ENCODE measurements at places on chromosomes 11 and 22.

- DNase-seq: no peak
Measured at GRCh38 chr11:28815110-28815509, 706.9 kb downstream of the METTL15 start.

GRCh38 chr11:1949302-1949701 lies 2.2 kb downstream of the MRPL23 start:
- no peak for DNase-seq

- DNase-seq: no peak
Measured at GRCh38 chr11:66359662-66360087, 11.9 kb downstream of the SLC29A2 start.

DNA sequence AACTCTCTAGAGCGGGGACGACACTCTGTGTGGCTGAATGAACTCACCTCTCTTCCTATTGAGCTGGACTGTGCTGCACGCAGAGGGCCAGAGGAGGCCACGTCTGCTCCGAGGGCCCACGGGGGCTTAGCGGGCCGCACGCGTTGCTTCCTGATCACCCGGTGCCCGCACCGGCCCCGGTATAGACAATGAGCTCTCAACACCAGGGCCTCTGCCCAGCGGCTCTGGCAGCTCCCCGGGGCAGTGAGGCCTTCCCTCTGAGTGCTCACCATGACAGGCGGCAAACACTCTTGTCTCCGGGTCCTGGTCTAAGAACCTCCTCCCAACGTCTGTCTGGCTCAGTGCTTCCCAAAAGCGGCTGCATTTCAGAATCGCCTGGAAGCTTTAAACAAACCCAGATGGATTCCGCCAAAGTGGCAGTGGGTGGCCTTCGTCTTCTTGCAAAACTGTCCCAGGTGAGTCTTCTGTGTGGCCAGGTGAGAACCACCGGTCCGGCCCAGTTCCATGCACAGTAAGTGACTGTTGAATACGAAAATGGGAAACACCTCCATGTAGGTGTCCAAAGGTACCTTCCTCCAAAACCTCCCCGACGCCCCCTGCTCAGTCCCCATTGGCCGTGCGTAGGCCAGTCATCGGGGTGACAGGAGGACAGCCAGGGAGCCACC lies 47.8 kb upstream of the CCND1 start:
- DNase-seq: no peak

DNA sequence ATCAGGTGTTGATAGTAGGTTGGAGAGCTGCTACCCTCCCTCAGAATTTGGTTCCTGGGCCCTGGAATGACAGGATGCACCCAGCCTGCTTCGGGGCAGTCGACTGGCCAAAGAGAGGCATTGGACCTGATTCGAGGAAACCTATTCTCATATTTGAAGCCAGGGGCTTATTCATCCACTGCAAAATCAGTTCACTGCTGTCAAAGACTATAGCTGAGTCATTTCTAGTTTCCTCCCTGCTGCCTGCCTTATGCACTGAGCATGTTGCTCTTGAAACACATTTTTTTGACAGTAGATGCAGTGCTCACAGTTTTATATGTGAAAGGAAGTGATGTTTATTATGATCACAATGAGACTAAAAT lies 565.4 kb downstream of the ETS1 start:
- no peak for DNase-seq

DNA sequence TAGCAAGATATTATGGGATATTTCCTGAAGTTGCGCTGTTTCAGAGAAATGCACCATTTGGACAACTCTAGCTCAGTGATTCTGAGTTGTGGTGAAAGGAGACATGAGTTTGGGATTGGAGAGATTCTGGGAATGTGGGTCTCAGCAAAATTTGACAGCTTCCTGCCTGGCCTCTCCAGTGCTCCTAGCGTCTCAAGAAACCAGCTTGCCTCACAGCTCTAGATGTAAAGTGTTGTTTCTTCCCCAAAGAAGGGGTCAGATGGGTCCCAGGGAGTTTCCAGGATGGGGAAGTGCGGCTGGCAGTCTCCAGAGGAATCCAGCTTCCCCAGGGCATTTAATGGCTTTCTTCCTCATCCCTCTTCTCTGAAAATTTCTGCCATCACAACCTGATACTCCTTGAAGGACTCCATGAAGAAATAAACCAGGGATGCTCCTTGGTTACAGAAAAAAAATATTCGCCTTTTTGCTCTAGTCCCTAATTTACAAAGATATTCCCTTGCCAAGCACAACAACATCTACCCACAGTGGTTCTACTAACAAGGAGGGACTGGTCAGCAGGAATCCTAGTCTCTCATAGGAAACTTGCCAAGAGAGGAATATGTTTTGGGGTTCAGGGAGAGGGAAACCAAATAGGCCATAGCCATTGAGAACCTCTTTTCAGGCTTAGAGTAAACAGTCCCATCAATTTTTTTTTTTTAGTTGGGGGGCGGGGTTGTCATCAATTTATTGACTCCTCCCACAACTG lies 185.4 kb upstream of the E2F8 start:
- DNase-seq: no peak

GRCh38 chr22:22756109-22756508 lies 111.7 kb downstream of the GGTLC2 start:
- DNase-seq: no peak

DNA sequence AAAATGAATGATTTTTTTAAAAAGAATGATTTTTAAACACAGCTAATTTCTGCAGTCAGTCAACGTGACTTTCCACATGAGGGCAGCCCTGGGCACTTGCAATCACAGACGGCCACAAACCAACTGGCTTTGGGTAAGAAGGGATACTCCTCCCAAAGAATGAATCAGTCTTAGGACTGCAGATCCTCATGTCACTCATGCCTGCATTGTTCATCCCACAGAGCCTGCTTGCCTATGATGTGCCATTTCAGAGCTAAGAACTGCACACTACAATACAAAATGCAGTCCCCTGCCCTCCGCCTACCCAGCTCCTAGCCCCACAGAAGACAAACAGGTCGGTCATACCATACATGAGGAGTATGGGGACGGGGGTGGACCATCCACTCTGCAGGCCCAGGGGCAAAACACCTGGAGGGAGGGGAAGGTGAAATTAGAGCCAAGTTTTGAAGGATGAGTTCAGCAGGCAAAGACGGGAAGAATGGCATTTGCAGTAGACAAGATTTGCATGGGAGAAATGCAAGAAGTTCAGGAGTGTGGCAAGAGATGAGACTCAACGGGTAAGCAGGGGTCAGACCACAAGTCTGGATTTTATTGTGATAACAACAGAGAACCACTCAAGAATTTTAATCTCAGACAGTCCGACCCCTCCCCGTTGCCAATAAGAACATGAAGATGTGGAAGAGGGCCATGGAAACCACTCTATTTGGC lies 24.7 kb downstream of the PACSIN2 start:
- no peak for DNase-seq

DNA sequence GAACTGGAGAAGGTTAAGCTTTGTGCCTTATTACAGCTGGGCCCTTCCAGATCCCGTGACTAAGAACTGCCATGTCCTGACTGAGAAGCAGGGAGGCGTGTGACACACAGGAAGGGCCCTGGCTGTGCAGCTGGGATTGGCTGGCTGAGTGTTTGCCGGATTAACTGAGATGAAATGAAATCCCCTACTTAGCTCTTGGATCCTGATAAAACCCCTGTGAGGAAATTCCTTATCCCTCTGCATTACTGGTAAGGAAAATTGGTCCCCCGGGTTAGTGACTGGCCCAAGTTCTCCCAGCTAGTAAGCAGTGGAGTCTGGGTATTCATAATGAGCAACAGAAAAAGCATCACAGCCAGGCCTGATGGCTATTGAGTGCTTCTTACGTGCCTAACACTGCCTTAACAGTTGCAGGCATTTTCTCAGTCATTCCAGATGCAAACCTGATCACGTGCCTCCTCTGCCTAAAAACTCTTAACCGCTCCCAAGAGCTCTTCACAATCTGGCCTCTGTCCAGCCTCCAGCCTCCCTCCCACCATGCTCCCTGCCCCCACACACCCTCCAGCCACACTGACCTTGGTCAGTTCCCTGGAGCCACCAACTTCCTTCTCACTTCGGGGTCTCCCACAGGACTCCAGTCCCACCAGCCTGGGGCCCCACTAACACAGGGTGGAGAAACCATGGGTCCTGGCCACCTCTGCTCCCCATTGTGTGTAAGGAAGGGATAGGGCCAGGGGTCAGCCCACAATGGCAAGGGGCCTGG lies 37.8 kb downstream of the ARRB1 start:
- no peak for DNase-seq

GRCh38 chr11:69536406-69536805 lies 54.9 kb downstream of the LINC01488 start:
- DNase-seq: no peak

GRCh38 chr22:25919452-25919851 lies 177.5 kb downstream of the MYO18B start:
- no peak for DNase-seq

GRCh38 chr11:120179057-120179672 lies 31.7 kb upstream of the OAF start:
- no peak for DNase-seq

DNA sequence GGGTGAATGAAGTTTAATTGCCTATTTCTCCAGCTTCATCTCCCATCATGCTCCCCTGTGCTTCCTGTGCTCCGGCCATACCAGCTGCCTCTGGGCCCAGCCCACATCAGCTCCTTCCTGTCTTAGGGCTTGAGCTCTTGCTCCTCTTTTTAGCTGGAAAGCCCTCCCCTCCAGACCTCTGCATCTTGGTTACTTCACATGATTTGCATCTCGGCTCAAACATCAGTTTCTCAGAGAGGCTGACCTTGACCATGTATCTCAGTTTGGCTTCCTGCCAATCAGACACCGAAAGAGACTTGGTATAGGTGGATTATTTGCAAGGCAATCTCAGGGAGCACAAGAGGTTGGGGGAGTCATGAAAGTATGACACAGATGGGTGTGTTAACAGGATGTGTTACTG lies 73.2 kb upstream of the TIMP3 start:
- DNase-seq: no peak

GRCh38 chr22:23825246-23825905 lies 13.4 kb downstream of the DERL3 start:
- DNase-seq: no peak

DNA sequence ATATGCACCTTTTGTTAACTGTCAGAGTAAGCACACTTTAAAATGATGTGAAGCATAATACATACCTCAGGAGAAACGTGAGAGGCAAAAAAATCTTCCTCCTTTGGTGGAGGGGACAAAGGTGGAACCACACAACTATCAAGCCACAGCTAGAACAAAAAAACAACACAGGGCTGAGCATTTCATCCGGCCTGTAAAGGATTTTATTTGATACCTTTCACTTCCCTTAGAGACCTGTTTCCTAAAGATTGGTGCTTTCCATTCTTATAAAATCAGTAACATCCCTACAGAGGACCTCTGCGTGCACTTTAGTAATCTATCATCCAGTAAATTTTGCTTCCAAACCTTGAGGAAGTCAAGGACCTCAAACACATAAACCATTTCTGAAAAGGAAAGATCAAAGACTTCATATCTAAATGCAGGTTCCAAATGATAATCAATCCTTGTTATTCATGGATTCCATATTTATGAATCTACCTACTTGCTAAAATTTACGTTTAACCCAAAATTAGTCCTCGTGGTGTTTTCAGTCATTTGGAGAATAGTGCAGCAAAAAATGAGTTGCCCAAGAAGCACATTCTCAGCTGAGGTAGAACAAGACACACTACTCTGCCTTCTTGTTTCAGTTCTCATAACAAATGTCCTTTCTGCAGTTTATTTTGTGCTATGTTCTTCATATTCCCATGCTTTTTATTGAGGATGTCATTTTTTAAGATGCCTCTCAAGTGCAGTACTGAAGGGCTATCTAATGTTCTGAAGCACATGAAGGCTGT lies 22.7 kb downstream of the ARFGAP3 start:
- DNase-seq: no peak

GRCh38 chr22:19419086-19419463 lies 12.5 kb downstream of the HIRA start:
- no peak for DNase-seq

- DNase-seq: no peak
Measured at GRCh38 chr22:49701380-49702067, 126.1 kb downstream of the BRD1 start.

- DNase-seq: no peak
Measured at GRCh38 chr22:41169157-41169556, 36.0 kb upstream of the L3MBTL2 start.

DNA sequence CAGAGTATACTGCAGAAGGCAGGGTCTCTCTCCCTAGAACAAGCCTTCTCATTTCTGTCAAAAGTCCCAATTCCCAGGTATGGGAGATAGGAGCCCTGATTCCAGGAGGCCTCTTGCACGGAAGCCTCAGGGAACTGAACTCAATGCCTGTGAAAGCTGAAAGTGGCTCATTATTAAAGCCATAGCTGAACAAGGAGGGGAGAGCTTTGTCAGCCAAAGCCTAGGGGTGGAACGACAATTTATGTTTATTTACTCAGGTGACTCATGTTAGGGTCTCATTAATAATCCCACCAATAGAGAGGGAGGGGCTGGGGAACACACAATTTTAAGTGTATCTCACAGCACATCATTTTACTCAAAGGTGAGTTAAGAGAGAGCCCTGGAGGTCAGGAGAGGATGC lies 44.9 kb downstream of the DSCAML1 start:
- DNase-seq: no peak

GRCh38 chr11:69904161-69904973 lies 85.2 kb upstream of the FGF3 start:
- DNase-seq: no peak

- no peak for DNase-seq
Measured at GRCh38 chr11:75563501-75563977, 1.5 kb downstream of the SERPINH1 start.

- no peak for DNase-seq
Measured at GRCh38 chr11:132648851-132649250, 883.5 kb downstream of the OPCML start.

DNA sequence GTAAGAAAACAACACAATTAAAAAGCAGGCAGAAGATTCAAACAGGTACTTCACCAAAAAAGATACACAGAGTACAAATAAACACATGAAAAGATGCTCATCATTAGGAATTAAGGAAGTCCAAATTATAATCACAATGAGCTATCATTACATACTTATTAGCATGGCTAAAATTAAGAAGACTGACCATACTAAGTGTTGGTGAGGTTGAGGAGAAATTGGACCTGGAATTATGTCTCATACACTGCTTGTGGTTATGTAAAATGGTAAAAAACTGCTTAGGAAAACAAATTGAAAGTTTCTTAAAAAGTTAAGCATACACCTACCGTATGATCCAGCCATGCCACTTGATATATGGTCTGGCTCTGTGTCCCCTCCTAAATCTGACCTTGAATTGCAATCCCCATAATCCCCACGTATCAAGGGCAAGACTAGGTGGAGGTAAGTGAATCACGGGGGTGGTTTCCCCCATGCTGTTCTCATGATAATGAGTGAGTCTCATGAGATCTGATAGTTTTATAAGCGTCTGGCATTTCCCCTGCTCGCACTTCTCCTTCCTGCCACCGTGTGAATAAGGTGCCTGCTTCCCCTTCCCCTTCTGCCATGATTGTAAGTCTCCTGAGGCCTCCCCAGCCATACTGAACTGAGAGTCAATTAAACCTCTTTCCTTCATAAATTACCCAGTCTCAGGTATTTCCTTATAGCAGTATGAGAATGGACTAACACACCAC lies 4.8 kb downstream of the SAAL1 start:
- no peak for DNase-seq

- no peak for DNase-seq
Measured at GRCh38 chr11:111707039-111707690, 59.0 kb downstream of the PPP2R1B start.

- no peak for DNase-seq
Measured at GRCh38 chr11:126118806-126119205, 56.1 kb upstream of the CDON start.
